ENCODE measurements at places on chromosomes 2 and 18.

- no peak for DNase-seq
Observed at GRCh38 chr2:156321243-156321904, 11.1 kb downstream of the NR4A2 start.

DNA sequence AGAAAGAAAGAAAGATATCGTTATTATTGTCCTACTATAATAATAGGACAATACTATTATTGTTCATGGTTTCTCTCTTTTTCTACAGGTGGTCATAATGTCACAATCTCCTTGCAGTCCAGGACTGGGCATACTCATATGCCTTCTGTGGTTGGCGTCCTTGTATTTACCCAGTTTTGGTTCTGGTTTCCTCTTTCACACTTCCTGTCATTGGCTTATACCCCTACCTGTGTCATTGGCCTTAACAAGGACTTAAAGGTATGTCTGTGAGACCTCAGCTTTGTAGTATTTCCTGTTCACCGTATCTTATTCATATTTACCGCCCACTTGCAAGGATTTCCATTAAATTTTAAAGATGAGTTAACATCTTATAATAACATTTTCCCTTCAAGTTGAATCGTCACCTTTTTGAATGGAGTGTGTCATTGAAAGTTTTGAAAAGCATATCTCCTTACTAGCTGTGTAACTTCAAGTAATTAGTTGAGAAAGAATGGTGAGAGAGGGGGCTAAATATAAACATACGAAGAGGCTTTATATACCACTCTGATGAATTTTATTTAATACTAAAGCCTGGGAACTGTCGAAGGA lies 36.5 kb upstream of the HTR2B start:
- DNase-seq = no peak

DNA sequence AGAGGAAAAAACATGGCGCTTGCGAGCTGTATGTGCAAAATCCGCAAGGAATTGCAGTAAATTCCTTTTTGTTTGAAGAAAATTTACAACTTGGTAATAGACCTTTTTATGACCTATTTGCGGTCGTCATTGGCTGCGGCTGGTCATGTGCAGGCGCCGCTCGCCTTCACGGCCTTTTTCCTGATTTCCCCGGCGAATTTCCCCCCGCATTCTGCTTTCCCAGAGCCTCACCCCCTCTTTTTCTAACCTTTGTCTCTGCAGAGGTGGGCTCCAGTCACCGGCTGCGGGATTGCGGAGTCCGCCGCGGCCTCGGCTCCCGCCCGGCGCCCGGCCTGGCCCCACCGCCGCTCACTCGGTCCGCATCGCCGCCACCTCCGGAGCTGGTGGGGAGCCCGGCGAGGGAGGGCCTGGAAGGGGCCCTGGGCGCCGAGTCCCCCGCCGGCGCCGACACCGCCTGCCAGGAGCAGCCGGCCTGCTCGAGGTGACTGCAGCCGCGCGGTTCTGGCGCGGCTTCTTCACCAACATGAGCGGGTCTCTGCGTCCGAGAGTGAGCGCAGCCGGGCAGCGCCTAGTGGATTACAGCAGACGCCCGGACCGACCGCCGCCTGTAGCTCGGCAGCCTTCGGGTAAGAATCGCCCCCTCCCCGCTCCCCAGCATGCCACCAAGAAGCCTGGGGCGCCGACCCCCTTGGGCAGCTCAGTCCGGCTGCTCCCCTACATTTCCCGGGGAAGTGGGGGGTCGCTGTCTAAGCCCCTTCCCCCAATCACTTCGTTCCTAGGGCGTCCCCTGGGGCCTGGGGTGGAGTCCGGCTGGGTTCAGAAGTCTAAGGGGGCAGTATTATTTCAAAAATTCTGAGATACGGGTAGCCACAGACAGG lies 7.1 kb downstream of the HOXD8 start:
- no peak for DNase-seq

DNA sequence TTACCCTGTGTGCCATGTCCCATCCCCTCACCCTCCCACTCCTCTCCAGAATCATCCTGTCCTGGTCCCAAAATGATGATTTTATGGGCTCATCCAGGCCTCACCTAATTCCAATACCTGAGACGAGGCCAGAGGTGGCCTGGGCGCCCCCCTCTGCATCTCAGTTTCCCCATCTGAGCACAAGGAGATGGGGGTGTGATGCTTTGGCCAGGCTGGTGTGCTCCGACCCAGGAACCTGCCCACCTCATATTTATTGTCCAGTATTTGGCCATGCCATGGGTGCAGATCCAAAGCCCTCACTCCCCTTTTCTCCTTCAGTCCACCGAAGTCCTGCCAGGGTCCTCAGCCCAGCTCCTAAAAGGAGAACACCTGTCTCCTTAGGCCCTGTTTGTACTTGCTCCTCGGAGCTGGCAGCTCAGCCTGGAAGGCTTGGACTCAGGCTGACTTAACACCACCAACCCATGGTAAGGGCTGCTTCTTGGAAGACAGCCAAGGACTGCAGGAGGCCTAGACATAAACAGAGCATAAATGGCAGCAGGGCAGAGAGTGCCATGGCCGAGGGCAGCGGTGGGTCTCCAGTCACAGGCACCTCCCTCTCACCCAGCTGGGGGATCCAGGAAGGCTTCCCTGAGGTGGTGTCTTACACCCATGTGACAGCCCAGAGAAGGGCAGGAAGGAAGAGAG lies 3.6 kb downstream of the TEX51 start:
- no peak for DNase-seq

GRCh38 chr2:238601433-238602222 lies 174.9 kb downstream of the ASB1 start:
- DNase-seq = peak; percentile 69

- DNase-seq = no peak
Observed at GRCh38 chr2:112733871-112734270, 13.1 kb downstream of the NT5DC4 start.

DNA sequence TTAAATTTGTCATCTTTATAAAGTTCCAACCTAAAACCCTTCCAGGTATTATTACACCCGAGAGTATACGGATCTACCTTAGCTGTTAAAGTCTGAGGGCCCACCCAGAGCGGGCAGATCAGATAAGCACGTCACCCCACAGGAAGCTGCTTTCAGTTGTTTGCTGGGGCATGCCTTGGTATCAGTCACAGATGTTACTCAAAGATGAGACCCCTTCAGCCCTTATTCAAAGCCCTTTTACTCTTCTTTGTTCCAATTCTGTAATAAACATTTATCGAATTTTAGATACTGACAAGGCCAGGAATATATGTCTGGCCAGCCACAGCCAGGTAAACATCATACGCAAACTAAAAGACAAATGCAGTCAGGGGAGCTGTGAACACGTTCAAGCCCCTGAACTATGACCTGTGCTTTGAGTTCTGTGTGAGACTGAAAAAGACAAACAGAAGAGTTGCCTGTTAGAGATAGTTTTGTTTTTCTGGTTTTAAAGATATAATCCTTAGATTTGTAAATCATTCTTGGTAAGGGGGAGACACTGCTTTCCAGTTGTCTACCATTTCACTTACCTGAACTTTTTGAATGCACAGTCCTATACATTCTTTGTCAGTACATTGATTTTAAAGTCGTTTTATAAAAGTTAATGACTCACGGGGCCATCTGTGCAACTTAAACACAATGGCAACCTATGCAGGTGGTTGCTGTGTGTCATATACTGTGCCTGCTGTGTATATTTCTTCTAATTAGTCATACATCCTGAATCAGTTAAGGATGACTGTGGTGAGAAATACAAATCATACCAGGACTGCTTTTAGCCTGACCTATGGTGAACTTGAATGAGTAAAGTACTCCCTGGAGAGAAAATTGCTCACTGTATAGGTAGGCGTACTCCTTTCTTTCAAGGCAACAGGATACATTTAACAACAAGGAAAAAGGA lies 100.5 kb upstream of the ITPRID2 start:
- peak; percentile 60 for DNase-seq

GRCh38 chr2:189599245-189599644 lies 18.7 kb upstream of the SLC40A1 start:
- no peak for DNase-seq

DNA sequence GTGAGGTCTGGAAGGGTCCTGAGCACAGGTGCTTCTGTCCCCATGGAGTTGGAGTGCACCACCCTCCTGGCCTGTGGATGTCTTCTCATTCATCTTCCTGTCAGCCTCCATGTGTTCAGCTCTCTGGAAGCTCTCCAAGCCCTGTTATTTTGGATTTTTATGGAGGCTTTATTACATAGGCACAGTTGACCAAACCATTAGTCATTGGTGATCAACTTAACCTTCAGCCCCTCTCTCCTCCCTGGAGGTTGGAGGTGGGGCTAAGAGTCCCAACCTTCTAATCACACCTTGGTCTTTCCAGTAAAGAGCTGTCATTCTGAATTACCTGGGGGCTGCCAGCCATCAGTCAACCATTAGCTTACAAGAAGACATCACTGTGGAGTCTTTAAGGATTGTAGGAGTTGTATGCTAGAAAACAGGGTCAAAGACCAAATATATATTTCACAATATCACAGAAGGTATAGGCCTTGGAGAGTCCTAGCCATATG lies 7.5 kb upstream of the MCFD2 start:
- DNase-seq = no peak

DNA sequence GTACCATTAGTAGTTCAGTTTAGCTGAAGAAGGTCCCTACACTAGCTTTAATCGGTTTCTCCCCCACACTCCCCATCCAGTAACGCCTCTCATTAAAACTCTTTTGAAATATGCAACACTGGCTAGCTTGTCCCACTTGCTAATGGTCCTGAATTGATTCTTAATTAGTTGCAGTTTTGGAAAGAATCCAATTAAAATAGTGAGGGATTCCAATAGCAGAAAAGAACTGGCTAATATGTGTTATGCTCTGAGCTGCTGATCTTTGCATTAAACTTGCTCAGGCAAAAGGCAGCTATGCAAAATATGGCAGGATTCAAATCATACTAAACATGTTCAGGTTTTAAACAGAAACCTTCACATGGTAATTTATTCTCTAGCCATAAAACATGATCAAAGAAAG lies 252.5 kb upstream of the HNRNPA3 start:
- no peak for DNase-seq

DNA sequence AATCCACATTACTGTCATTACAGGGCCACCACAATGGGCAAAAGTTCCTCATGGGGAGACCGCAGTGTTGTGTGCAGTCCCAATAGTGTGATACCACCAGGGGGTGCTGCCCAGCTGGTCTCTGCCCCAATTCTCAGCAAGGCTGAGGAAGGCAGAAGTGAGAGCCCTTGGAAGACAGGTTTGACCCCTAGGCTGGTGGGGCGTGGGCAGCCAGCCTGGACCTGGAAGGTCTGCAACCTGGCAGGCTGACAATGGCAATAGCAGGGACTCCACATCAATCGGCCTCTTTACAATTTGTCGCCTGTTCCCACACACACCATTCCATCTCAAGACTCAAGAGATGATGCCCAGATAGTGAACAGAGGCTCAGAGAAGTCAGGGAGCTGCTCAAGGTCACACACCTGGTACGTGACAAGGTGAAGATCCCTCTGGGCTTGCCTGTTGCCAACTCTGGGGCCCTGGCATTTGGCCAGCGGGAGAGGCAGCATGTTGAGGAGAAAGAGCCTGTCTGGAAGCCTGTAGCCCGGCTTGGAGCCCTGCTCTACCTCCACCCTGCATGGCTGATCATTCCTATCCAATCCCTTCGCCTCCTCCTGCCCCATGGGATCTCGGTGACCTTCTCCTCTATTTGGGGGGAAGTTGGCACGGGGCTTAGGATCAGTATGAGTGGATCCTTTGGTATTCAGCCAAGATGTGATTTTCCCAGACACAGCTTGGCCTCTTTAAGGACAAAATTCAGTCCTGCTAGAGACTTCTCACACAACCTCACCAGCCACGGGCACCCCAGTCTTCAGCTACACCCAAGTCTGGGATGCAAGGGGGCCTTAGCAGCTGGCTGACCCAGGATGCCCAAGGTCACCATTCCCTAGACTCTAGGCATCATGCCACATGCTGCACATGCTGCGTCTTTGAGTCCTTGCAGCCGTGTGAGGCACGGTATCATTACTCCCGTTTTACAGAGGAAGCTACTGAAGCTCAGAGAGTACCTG lies 2.9 kb upstream of the ATOH8 start:
- DNase-seq = peak; percentile 74

- peak; percentile 28 for DNase-seq
Observed at GRCh38 chr2:95374921-95375471, 27.5 kb upstream of the FAHD2A start.

GRCh38 chr2:171253900-171254650 lies 93.4 kb upstream of the TLK1 start:
- no peak for DNase-seq

DNA sequence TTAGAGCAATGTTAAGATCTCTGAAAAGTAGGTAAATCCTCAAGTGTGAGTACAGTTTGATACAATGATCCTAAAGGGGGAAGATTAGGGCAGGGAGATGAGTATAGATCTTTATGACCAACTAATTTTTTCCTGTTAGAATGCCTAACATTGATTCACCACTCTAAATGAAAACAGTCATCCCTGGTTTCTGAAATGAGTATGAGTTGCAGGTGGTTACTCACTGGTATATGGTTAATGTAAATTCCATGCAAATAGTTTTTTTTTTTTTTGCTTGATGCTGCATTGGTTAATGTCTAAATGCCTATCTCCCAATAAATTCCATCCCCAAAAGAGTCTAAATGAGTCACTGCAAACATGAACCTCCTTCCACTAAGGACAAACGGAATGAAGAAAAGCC lies 55.0 kb upstream of the SERPINB2 start:
- peak; percentile 10 for DNase-seq

GRCh38 chr2:121694398-121695170 lies 42.1 kb downstream of the NIFK start:
- DNase-seq = no peak

GRCh38 chr2:134600208-134600607 lies 118.6 kb downstream of the TMEM163 start:
- DNase-seq = no peak

- no peak for DNase-seq
Observed at GRCh38 chr2:96930351-96931010, 55.9 kb downstream of the FAM178B start.

- no peak for DNase-seq
Observed at GRCh38 chr2:188977317-188977716, 3.1 kb downstream of the COL3A1 start.

DNA sequence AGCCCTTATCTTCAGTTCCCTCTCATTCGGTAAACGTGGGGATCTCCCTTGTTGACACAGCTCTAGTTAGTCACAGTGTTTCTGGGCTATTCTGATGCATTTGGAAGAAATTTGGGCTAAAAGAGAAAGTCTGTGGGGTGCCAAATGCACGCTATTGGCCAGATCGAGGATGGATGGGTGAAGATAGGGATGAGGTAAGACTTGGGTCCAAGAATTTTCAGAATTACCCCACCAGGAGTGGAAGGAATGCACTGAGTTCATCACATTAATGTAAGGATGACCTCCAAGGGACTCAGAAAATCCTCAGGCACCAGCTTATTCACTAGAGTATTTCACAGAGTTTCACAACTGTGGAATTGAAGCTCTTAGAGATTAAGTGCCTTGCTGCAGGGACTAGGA lies 49.3 kb downstream of the NRP2 start:
- peak; percentile 36 for DNase-seq

GRCh38 chr2:182619276-182619675 lies 96.8 kb upstream of the DNAJC10 start:
- no peak for DNase-seq

Data from AG08396 (cell line).